ENCODE measurements at places on chromosomes 16 and 17.

DNA sequence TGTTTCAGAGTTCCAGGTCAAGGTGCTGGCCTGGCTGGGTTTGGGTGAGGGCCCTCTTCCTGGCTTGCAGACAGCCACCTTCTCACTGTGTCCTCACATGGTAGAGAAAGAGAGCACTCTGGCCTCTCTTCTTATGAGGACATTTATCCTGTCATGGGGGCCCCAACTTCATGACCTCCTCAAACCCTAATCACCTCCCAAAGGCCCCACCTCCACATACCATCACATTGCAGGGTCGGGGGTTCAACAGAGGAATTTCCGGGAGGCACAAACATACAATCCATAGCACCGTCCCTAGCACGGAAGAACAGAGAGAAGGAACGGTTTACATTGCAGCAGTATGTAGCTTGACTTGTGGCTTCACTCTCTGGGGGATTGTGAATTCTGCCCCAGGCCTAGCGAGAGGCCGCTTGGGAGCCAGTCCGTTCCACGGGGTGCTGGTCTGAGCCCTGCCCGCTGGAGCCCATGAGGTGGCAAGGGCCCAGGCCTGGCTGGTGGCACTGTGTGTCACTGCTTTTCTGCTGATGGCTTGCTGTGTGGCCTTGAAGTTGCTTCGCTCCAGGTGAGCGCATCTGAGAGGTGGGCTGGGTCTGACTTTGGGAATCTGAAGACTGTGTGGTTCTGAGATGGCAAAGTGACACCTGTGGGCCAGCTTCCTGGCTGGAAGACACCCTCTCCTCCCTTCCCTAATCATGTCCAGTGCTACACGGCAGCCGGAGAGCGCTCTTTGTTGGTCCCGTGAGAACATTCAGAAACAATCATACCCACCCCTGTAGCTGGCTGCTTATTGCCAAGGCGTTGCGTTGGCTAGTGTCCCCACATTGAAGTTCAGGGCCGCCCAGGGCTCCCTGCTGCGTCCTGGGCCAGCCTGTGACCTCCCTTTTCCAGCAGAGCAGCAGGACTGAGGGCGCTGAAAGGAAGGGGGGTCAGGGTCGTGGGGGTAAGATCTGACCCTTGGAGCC is 98.3 kb downstream of the CMIP start:
- no peak for DNase-seq

DNA sequence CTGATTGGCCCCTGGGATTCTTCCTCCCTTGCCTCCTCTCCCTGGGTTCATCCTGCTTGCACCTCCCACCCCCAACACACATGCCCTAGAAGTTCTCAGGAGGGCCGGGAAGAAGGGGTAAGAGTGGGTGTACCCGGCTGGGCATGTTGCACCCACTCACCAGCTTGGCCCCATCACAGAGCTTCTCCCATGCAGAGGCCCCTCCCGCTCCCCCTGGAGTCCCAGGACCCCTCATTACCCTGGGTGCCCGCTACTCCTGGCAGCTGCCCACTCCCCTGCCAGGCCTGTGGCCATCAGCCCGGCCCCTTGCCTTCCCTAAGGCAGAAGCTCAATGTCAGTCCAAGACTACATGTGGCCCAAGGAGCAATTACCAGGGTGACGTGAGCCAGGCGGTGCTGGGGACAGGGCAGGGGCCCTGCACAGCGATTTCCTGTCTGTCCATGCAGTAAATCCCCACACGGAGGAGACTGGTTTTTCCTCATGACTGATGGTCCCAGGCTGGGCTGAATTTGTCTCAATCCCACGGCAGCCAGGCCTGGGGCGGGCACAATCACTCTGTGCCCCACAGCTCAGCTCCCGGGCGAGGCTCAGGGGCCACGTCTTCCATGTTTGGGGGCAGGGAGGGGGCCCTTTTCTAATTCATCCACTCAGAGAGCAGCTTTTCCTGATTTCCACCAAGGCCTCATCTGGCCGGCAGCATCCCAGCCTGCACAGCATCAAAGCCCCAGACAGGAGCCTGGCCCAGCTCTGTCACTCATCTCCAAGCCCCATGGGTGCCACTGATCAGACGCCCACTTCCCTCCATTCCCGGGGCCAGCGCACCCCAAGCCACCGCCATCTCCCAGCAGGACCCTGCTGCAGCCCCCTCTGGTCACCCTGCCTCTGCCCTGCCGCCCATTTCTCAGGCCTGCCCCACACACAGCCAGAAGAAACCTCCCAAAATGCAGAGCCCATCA is 234.7 kb downstream of the KATNIP start:
- DNase-seq = no peak

GRCh38 chr17:78163881-78164747 is 4.3 kb upstream of the SYNGR2 start:
- DNase-seq = no peak

GRCh38 chr17:66689221-66689620 is 145.7 kb upstream of the CACNG5 start:
- no peak for DNase-seq

DNA sequence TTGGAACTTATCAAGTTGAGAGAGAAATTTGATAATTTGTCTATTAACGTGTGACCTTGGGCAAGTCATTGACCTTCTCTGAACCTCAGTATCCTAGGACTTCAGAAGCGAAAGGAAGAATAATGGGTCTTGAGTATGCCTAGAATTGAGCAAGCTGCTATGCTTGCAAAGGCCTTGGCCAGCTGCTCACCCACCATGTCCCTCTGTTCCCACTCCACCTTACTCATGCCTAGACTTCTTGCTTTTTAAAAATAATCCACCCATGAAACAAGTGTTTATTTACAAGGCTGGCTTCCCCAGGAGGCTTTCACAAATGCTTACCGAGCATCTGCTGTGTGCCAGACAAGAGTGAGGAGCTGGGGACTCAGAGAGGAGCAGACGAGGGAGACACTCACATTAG is 590.6 kb downstream of the MAF start:
- no peak for DNase-seq

GRCh38 chr17:67990909-67991308 is 5.4 kb downstream of the C17orf58 start:
- no peak for DNase-seq

GRCh38 chr16:68778551-68779231 is 41.6 kb downstream of the CDH1 start:
- no peak for DNase-seq

DNA sequence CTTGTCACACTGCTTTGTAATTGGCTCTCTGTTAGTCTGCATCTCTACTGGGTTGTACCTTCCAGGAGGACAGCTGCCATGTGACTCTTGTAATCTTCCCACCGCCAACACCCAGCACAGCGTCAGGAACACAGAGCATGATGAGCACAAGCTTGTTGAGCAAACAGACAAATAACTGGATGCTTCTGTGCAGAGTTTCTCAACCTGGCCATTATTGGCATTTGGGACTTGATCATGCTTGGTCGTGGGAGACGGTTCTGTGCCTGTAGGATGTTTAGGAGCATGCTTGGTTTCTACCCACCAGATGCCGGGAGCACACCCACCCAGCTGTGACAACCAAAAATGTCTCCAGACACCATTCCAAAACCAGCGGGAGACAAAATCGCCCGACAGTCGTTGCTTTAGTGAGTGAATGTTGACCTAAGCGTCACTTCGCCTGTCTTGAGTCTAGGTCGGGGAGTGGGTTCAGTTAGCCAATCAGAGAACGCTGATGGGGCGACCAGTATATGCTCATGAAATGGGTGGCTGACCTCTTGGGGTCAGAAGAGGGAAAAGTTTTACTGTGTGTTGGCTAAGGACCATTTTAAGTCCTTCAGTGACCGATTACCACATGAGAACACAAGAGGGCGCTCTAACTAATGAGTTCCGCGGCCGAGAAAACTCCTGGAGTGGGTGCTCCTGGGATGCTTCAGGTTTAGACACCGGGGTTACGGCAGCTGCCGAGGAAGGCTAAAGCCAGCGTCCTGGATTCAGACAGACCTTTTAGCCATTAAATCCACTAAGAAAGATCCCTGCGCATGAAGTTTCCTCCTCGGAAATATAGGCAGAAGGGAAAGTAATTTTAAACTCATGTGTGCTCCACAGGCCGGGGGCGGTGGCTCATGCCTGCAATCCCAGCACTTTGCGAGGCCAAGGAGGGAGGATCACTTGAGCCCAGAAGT is 57.8 kb upstream of the TEX2 start:
- peak; percentile 68 for DNase-seq

- no peak for DNase-seq
These were observed 136.9 kb downstream of the SLC39A11 start for GRCh38 chr17:72955391-72956140.

DNA sequence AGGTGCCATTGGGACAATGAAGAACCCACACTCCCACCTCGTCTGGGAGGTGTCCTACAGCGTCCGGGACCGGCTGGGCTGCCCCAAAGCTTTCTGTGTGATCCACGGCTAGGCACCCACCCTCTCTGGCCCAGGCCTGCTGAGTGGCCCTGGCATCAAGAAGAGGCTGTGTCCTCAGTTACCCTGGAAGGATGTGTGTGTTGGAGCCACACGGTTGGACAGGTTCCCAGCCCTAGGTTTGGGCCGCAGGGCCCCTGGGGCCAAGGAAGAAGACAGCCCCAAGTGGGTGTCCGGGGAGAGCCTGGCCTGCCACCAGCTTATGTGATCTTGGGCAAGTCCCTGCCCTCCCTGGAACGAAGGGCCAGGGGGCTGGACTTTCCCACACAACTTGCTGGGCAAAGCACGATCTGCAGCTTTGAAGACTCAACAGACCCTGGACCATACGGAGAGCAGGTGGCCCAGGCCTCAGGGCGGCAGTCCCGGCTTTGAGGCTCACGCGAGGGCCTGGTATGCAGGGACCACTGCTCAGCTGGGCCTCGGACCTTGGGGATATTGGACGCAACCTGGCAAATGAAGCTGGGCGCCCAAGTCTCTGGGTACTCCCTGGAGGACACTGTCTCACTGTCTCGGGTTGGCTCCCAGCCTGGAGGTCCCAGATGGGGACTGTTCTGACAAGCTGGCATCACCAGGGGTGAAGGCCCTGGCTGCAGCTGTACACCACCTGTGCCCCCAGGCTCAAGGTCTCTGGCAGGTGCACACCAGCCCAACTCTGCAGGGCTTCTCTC is 17.5 kb downstream of the MYBBP1A start:
- DNase-seq = no peak

DNA sequence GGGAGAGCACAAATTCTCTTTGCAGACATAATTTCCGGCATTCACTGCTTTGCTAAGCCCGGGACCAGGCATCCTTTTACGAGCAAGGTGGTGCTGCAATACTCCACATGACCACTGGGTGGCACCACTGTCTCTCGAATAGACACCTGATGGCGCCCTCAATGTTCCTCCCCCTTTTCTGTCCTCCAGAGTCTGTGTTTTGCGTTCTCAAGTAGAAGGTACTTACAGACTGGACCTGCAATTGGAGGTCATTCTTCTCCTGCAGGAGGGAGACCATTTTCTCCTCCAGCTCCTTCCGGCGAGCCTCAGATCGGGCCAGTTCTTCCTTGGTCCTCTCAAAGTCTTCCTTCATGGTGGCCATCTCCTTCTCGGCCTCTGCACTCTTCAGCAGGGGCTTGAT is 45.2 kb downstream of the MYH13 start:
- peak; percentile 67 for DNase-seq

- no peak for DNase-seq
These were observed 200.3 kb upstream of the NOG start for GRCh38 chr17:56393156-56393555.

- DNase-seq = no peak
These were observed 265.8 kb upstream of the TNRC6C start for GRCh38 chr17:77692571-77693161.

DNA sequence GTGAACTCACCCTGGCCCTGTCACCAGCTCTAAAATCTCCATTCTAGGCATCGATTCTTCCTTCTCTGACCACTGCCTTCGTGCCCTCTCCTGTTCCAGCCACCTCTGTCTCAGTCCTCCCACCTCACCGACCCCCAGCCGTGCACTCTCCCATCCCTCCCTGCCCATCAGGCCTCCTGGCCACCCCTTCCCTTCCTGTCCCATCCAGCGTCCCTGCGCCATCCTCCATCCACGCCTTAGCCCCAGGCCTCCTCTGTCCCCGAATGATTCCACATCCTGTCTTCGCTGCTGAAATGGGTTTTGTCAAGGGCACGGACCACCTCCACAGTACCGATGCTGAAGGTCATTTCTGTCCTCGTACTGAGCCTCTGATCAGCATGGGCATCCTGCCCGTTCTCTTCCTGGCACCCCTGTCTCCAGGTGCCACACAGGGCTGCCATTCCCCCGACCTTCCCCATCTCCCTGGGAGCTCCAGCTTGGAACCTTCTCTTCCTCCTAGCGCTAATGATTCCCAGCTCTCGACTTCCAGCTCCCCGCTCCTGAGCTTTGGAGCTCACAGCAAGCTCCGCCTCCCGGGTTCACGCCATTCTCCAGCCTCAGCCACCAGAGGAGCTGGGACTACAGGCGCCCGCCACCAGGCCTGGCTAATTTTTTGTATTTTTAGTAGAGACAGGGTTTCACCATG is 2.6 kb downstream of the TRIM65 start:
- DNase-seq = no peak

GRCh38 chr17:65690626-65691310 is 129.3 kb upstream of the AXIN2 start:
- no peak for DNase-seq

GRCh38 chr16:1932050-1933028 is 10.7 kb downstream of the MSRB1 start:
- no peak for DNase-seq

GRCh38 chr16:11327277-11328171 is 17.7 kb upstream of the RMI2 start:
- no peak for DNase-seq

DNA sequence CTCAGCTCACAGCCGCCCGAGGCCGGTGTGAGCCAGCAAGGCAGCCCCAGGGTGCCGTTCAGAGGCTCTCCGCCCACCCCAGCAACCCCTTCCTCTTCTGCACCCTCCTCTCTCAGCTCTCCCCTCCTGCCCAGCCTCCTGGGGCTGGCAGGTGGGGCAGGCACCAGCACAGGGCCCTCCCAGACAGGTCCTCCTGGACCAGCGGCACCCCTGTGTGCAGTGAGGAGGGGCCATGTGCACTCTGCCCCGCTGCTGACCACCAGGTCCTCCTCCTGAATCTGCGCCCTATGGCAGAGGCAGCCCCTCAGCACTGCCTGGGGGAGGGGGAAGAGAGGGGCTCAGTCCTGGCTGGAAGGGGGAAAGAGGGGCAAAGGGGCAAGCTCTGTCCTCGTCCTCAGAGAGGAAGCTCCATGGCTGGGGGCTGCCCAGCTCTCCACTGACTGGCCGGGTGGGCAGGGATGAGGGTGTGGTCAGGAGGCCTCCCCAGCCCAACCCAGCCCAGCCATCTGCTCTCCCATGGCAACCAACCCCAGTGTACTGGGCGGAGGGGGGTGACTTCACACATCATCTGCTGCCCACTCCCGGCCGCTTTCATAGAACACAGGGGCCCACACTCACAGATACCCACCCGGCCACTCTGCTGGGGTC is 5.4 kb upstream of the BCAR1 start:
- DNase-seq = no peak

Data from brain microvascular endothelial cell (primary cell).